ENCODE measurements at places on chromosomes 6 and 20. TPM values are rescaled to one million over a fixed set of nuclear protein-coding genes. Genes with fewer than 3 reads are reported as not detected.

FOXQ1 gene
- total RNA-seq: 2.2 TPM

SCRT2 gene
- total RNA-seq: not detected

AIF1 gene
- total RNA-seq: 23.8 TPM

ZNF391 gene
- total RNA-seq: 3.0 TPM

RSPH9 gene
- total RNA-seq: 0.30 TPM

BACH2 gene
- total RNA-seq: 11.9 TPM

B3GAT2 gene
- 0.59 TPM for total RNA-seq

PRPH2 gene
- total RNA-seq: 2.8 TPM

GPR6 gene
- total RNA-seq: not detected

ZNF311 gene
- 1.5 TPM for total RNA-seq

ASIP gene
- total RNA-seq: 7.6 TPM

DEF6 gene
- 10.9 TPM for total RNA-seq

PBX2 gene
- total RNA-seq: 51.6 TPM

OOEP gene
- not detected for total RNA-seq

RBBP8NL gene
- 0.59 TPM for total RNA-seq

PDYN gene
- total RNA-seq: not detected

BCAS1 gene
- 3.4 TPM for total RNA-seq

KCNQ2 gene
- 1.2 TPM for total RNA-seq

TRIM40 gene
- not detected for total RNA-seq

GRIK2 gene
- 3.7 TPM for total RNA-seq

SSTR4 gene
- total RNA-seq: 0.30 TPM

CALHM5 gene
- 4.6 TPM for total RNA-seq

RSPH3 gene
- total RNA-seq: 5.1 TPM

RAET1L gene
- 2.8 TPM for total RNA-seq

NOTCH4 gene
- total RNA-seq: 8.1 TPM

ZFP57 gene
- 0.59 TPM for total RNA-seq

ADGRF1 gene
- 0.10 TPM for total RNA-seq

UST gene
- total RNA-seq: 25.0 TPM

BPI gene
- total RNA-seq: 7.9 TPM

PHACTR1 gene
- total RNA-seq: 12.7 TPM

CHD6 gene
- 43.5 TPM for total RNA-seq

NOX3 gene
- not detected for total RNA-seq

DNMT3B gene
- 2.5 TPM for total RNA-seq

HLA-DPA1 gene
- 16.1 TPM for total RNA-seq

CDK5RAP1 gene
- total RNA-seq: 14.0 TPM

TINAG gene
- total RNA-seq: 0.20 TPM

PLEKHG1 gene
- total RNA-seq: 49.8 TPM

OTOR gene
- not detected for total RNA-seq

CLDN20 gene
- 0.30 TPM for total RNA-seq

TRAPPC3L gene
- 0.49 TPM for total RNA-seq

UBE2C gene
- 11.9 TPM for total RNA-seq

SPDEF gene
- total RNA-seq: 0.89 TPM

TMEM170B gene
- 5.8 TPM for total RNA-seq

RAB44 gene
- 0.59 TPM for total RNA-seq

YWHAB gene
- total RNA-seq: 87.6 TPM

SIRPG gene
- not detected for total RNA-seq

PI16 gene
- total RNA-seq: 10.1 TPM

GTPBP2 gene
- total RNA-seq: 34.8 TPM

OPN5 gene
- total RNA-seq: not detected

MOCS1 gene
- total RNA-seq: 21.7 TPM

PRKN gene
- total RNA-seq: 5.2 TPM

FERMT1 gene
- 8.2 TPM for total RNA-seq

TNFRSF6B gene
- total RNA-seq: 3.4 TPM

Data from skin of body (tissue), 3 donors.